Neural crest cell (in vitro differentiated cells): ENCODE measurements at places on chromosomes 6 and 20.

- H3K27me3 ChIP-seq: no peaks in the 10 kb centered on the region
- H3K4me3 ChIP-seq: no peak overlapping the region
- H3K36me3 ChIP-seq: peaks cover 6% of the 10 kb centered on the region
- DNase-seq: no peak
These were observed 118.3 kb downstream of the STXBP5 start for GRCh38 chr6:147322299-147323162.

DNA sequence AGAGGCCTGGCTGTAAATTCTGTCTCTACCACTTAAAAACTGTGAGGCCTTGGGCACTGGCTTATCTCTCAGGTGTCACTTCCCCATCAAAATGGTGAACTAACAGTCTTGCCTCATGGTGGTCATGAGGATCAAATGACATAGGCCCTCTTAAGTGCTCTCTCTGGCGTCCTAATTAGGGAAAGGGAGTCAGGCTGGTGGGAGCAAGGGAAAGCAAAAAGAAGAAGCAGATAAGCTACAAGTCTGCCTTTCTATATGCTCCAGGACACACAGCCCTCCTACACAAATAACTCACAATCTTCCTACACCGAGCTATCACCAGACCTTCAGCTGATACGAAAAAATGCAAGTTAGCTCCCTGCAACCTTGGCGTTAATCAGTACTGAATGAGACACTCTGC is 19.5 kb upstream of the SLC22A16 start:
- DNase-seq: no peak
- no peaks in the 10 kb centered on the region for H3K4me1 ChIP-seq
- H3K27me3 ChIP-seq: peaks cover 2% of the 10 kb centered on the region
- H3K27ac ChIP-seq: no peak overlapping the region
- H3K36me3 ChIP-seq: no peaks in the 10 kb centered on the region

GRCh38 chr6:134328138-134328537 is 10.2 kb upstream of the SGK1 start:
- DNase-seq: no peak
- no peaks in the 10 kb centered on the region for H3K4me1 ChIP-seq
- no peaks in the 10 kb centered on the region for H3K36me3 ChIP-seq
- H3K4me3 ChIP-seq: no peak overlapping the region

GRCh38 chr20:1423625-1424106 is 30.8 kb upstream of the FKBP1A start:
- H3K27me3 ChIP-seq: peaks cover 3% of the 10 kb centered on the region
- H3K27ac ChIP-seq: no peak overlapping the region
- H3K4me3 ChIP-seq: no peak overlapping the region
- DNase-seq: peak; percentile 52
- peaks cover 21% of the 10 kb centered on the region for H3K4me1 ChIP-seq

GRCh38 chr20:49880177-49880576 is 35.2 kb downstream of the SPATA2 start:
- H3K4me3 ChIP-seq: no peak overlapping the region
- no peak for DNase-seq
- H3K36me3 ChIP-seq: no peaks in the 10 kb centered on the region
- H3K27me3 ChIP-seq: no peaks in the 10 kb centered on the region
- H3K27ac ChIP-seq: no peak overlapping the region

GRCh38 chr6:3518356-3519190 is 61.7 kb upstream of the SLC22A23 start:
- peaks cover 3% of the 10 kb centered on the region for H3K27me3 ChIP-seq
- H3K4me1 ChIP-seq: peaks cover 11% of the 10 kb centered on the region
- H3K4me3 ChIP-seq: no peak overlapping the region
- DNase-seq: no peak
- H3K36me3 ChIP-seq: no peaks in the 10 kb centered on the region
- H3K27ac ChIP-seq: no peak overlapping the region

- H3K27me3 ChIP-seq: no peaks in the 10 kb centered on the region
- no peak overlapping the region for H3K27ac ChIP-seq
- peaks cover 47% of the 10 kb centered on the region for H3K4me1 ChIP-seq
- H3K4me3 ChIP-seq: no peak overlapping the region
- peaks cover 23% of the 10 kb centered on the region for H3K36me3 ChIP-seq
These were observed 18.3 kb upstream of the NHSL1 start for GRCh38 chr6:138517635-138518034.

GRCh38 chr6:51260003-51260402 is 441.3 kb downstream of the TFAP2B start:
- no peaks in the 10 kb centered on the region for H3K36me3 ChIP-seq
- no peak overlapping the region for H3K4me3 ChIP-seq
- no peak for DNase-seq

- DNase-seq: peak; percentile 31
- peaks cover 60% of the 10 kb centered on the region for H3K4me1 ChIP-seq
- peaks cover 7% of the 10 kb centered on the region for H3K27me3 ChIP-seq
- H3K36me3 ChIP-seq: no peaks in the 10 kb centered on the region
These were observed 105.2 kb downstream of the OR2B2 start for GRCh38 chr6:27806981-27807440.

DNA sequence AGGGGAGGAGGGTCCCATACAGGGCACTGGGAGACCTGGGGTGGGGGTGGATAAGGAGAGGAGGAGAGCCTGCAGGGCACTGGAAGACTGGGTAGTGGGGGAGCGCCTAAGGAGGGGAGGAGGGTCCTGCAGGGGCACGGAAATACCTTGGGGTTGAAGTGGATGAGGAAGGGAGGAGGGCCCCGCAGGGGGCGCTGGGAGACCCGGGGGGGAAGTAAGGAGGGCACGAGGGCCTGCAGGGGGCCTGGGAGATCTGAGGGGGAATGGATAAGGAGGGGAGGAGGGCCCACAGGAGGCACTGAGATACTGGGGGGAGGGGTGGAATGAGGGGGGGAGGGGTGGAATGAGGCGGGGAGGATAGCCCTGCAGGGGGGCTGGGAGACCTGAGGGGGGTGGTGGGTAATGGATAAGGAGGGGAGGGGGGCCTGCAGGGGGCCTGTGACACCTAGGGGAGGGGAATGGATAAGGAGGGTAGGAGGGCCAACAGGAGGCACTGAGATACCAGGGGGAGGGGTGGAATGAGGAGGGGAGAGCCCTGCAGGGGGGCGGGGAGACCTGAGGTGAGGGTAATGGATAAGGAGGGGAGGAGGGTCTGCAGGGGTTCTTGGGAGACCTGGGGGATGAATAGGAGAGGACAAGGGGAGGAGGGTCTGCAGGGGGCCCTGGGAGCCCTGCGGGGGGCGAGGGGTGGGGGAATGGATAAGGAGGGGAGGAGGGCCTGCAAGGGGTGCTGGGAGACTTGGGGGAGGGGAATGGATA is 567 bp upstream of the CTCFL start:
- peaks cover 10% of the 10 kb centered on the region for H3K27me3 ChIP-seq
- no peaks in the 10 kb centered on the region for H3K36me3 ChIP-seq
- no peak for DNase-seq
- H3K4me3 ChIP-seq: no peak overlapping the region
- H3K27ac ChIP-seq: no peak overlapping the region
- H3K4me1 ChIP-seq: peaks cover 18% of the 10 kb centered on the region

DNA sequence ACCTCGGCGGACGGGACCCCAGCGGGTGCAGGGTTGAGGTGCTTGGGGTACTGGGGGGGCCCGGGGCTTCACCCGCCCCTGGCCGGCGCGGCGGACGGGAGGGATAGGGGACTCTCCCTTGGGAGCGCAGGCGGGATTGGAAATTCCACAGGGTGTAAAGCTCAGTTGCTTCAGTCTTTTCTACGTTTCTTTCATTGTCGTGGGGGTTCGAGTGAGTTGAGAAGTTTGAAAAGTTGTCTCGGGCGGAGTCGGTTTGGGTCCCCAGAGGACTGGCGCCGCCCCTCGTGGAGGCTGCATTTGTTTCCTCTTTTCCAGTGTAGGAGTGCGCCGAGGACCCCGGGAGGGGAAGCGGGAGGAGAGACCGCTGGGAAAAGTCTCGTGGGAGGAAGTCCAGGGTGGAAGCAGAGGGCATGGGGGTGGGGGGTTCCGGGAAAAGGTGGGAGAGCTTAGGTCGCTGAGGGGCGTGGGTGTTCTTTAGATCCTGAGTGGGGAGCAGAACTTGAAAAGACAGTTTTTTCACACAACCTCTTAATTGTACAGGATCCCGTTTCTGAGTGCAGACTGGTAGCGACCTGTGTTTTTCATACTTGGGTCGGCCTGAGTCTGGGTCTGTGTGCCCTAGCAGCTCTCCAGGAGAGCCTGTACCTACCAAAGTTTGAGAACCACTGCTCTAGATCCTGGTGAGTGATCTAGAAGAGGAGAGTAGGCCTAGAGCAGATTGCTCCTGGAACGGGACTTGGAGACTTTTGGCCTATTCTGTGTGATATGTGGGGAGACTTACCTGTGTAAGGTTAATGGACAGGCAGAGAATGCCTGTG is 495 bp downstream of the FAM83B start:
- peaks cover 68% of the 10 kb centered on the region for H3K27me3 ChIP-seq
- H3K4me3 ChIP-seq: peak overlapping the region; percentile 94
- H3K4me1 ChIP-seq: peaks cover 7% of the 10 kb centered on the region
- H3K36me3 ChIP-seq: no peaks in the 10 kb centered on the region
- no peak overlapping the region for H3K27ac ChIP-seq

GRCh38 chr6:154316131-154316530 is 40.5 kb downstream of the IPCEF1 start:
- no peak overlapping the region for H3K27ac ChIP-seq
- no peak overlapping the region for H3K4me3 ChIP-seq
- H3K27me3 ChIP-seq: no peaks in the 10 kb centered on the region
- no peak for DNase-seq

DNA sequence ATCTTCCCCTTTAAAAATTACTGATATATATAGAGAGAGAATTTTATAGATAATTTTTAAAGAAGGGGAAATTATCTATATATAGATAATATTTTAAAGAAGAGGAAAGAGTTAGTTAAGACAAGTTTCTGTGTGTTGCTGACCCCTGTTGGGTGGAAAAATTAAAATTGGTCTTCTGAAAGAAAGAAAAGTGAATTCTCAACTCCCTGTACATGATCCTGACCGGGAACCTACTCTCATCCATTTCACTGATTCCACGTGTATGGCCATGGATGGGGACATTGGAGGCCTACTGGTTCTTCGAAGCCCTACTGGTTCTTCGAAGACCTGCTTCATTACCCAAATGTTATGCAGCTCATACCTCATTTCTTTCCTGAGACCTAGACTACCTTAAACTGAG is 53.0 kb upstream of the TCF21 start:
- H3K4me1 ChIP-seq: peaks cover 5% of the 10 kb centered on the region
- no peak overlapping the region for H3K27ac ChIP-seq
- H3K4me3 ChIP-seq: no peak overlapping the region

GRCh38 chr6:19369785-19370184 is 467.4 kb upstream of the ID4 start:
- no peak overlapping the region for H3K4me3 ChIP-seq
- H3K36me3 ChIP-seq: peaks cover 3% of the 10 kb centered on the region
- no peak overlapping the region for H3K27ac ChIP-seq
- DNase-seq: no peak

DNA sequence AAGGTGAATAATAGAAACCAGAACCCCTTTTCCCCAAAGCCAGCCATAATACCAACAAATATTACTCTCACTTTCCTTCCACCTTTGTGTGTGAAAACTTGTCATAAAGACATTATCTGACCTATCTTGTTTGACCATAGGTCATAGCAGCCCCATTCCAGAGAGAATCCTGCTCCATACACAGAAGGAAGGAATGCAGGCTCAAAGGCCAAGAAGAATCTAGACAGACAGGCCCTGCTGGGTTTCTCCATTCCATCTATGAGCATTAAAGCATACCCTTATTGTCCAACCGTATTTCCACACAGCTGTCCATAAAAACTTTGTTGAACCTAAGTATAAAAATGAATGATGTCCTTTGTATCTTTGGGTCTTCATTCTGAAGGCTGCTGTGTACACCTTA is 40.7 kb upstream of the KCNK5 start:
- H3K27me3 ChIP-seq: no peaks in the 10 kb centered on the region
- no peak overlapping the region for H3K27ac ChIP-seq
- H3K4me1 ChIP-seq: no peaks in the 10 kb centered on the region
- no peak for DNase-seq
- no peaks in the 10 kb centered on the region for H3K36me3 ChIP-seq

DNA sequence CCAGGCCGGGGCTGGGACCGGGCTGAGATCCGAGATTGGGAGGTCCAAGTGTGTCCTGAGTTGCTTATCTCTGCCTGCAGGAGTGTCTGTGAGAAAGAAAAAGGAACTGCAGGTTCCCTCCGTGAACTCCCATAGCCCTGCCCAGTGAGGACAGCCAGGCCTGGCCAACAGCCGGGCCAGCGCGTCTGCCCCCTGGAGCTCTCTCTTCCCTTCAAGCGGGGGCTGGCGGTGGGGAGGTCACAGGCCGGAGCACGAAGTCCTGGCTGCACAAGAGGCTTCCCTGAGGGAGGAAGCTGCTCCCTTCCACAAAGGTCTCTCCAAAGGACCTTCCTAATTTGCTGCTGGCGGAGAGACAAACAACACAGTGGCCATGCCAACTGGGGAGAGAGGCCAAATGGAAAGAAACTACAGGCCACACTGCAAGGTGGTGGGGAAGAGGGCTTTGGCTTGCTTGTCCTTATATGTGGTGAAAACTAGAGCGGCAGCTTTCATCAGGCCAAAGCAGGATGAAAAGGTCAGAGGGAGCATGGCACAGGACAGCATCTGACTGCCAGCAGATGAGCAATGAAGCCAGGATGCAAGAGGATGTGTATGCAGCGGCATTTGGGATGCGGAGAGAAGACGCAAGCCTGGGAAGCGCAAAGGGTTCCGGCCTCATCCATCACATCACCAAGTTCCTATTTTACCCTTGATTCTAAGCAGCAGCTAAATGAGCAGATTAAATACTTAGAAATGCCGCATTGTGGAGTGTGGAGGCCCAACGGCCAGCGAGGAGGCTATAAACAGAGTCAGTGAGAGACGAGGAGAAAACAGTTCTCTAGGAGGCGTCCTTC is 260.0 kb downstream of the ERMARD start:
- H3K4me3 ChIP-seq: no peak overlapping the region
- H3K36me3 ChIP-seq: no peaks in the 10 kb centered on the region
- peaks cover 36% of the 10 kb centered on the region for H3K27me3 ChIP-seq
- peaks cover 23% of the 10 kb centered on the region for H3K4me1 ChIP-seq
- H3K27ac ChIP-seq: no peak overlapping the region

GRCh38 chr20:63176034-63176426 is 39.9 kb downstream of the YTHDF1 start:
- H3K4me3 ChIP-seq: peak overlapping the region; percentile 89
- peaks cover 47% of the 10 kb centered on the region for H3K27me3 ChIP-seq
- peaks cover 37% of the 10 kb centered on the region for H3K4me1 ChIP-seq
- H3K27ac ChIP-seq: peak overlapping the region; percentile 83

DNA sequence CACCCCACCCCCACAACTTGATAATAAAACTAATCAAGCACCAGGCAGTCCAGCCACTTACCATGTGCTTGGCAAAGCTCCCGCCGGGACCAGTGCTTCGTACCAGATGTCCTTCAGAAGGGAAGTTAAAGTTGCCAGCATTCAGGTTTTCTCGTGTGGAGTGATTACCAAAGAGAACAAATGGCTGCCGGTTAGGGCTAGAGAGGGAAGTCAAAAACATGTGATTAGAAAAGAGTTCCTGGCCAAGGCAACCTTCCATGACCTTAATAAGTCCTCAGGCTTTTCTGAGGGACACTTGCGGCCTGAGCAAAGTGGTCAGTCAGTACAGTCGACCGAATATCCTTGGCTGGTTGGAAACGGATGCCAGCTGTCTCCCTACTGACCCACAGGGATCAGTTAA is 67.0 kb downstream of the DNAAF9 start:
- H3K4me3 ChIP-seq: no peak overlapping the region
- DNase-seq: no peak
- no peaks in the 10 kb centered on the region for H3K27me3 ChIP-seq
- H3K36me3 ChIP-seq: peaks cover 23% of the 10 kb centered on the region
